ENCODE measurements at places on chromosomes 2 and 18.

DNA sequence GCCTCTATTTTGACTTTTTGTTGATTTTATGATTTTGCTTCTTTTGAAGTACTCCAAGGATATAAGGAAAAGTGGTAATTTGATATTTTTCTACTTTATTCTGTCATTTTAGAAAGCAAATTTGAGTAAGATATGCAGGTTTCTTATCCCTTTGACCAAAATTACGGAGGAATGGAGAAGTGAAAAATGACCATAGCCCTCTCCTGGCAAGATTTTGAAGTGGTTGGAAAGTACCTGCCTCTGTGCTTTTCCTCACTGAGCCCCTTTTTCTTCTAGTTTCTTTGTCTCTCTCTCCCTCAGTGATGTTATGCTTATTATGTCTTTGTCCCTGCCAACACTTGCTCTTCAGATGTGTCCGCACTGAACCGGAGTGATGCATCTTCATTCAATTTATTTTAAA, 898.1 kb downstream of the EPHA4 start:
- no peak for DNase-seq

DNA sequence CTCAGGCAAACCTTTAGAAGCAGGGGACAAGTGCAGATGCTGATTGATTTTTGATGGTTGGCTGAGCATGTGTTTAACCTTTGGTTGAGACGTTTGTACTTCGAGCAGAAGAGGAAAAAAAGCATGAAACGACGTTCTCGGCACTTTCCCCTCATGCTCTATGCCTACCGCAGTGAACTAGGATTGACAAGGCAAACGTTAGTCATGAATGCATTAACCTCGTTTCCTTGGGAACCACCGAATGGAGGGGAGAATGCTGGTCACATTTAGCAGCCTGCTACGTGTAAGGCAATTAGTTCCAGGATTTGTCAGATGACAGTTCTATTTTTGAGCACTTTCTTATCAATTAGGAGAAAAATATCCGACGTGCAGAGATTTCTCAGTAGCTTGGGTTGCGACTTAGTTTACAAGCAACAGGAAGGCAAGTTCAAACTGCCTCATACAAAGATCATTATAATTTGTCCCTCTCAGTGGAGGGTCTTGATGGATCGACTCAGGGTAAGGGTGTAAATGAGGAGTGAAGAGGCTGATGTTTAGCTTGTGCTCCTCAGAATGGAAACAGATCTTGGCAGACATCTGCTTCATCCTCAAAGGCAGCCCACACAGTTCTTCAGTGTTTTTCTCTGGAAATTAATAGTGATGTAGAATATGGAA, 47.4 kb upstream of the GPR45 start:
- peak; percentile 32 for DNase-seq

- no peak for DNase-seq
Measured at GRCh38 chr2:53987336-53987921, 16.6 kb upstream of the PSME4 start.

DNA sequence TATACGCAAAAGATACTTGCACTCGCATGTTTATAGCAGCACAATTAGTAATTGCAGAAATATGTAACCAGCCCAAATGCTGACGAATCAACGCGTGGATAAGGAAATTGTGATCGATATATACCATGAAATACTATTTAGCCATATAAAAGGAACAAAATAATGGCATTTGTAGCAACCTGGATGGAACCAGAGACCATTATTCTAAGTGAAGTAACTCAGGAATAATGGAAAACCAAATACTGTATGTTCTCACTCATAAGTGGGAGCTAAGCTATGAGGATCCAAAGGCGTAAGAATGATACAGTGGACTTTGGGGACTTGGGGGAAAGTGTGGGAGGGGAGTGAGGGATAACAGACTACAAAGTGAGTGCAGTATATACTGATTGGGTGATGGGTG, 1008.0 kb upstream of the CRIM1 start:
- DNase-seq: no peak

All from kidney (tissue), 22 donors.